ENCODE measurements at places on chromosomes 3 and 15.

DNA sequence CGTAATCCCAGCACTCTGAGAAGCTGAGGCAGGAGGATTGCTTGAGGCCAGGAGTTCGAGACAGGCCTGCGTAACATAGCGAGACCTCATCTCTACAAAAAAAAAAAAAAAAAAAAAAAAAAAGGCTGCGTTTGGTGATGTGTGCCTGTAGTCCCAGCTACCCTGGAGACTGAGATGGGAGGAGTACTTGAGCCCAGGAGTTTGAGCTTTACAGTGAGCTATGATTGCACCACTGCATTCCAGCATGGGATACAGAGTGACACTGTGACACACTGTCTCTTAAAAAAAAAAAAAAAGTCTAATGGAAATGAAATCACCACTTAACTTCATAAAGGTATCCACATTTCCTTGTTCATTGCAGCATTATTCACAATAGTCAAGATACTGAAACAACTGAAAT lies 65.5 kb downstream of the THBS1 start:
- no peak for DNase-seq

DNA sequence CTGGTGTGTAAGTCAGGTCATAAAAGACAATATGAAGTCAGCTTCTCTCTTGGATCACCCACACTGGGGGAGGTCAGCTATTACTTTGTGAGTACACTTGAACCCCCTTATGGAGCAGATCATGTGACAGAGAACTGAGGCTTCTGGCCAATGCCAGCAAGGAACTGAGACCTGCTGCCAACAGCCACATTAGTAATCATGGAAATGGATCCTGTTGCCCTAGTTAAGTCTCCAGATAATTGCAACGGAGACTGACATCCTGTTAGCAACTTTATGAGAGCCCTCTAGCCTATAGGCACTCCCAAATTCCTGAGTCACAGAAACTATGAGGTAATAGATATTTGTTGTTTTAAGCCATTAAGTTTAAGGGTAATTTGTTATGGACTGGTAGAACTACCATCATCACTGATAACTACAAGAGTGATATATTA lies 110.4 kb upstream of the GMNC start:
- DNase-seq: peak; percentile 83

- DNase-seq: peak; percentile 33
These were observed 2.6 kb upstream of the FLNB start for GRCh38 chr3:58005669-58006068.

DNA sequence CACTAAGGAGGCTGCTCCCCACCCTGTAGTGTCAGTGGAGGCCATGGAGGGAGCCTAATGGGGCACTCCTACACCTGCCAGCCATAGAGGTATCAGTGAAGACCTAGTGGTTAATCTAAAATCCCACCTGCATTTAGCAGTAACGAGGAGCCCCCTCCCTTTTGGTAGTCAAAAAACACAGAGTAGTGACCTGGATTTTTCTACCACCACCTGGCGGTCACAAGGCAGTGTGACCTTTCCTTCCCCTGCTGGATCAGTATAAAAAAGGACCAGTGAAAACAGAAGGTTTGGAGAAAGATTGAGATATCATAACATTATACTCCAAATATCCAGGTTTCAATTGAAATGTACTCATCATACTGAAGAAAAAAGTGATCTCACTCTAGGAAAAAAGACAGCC lies 241.2 kb downstream of the PYDC2 start:
- no peak for DNase-seq

DNA sequence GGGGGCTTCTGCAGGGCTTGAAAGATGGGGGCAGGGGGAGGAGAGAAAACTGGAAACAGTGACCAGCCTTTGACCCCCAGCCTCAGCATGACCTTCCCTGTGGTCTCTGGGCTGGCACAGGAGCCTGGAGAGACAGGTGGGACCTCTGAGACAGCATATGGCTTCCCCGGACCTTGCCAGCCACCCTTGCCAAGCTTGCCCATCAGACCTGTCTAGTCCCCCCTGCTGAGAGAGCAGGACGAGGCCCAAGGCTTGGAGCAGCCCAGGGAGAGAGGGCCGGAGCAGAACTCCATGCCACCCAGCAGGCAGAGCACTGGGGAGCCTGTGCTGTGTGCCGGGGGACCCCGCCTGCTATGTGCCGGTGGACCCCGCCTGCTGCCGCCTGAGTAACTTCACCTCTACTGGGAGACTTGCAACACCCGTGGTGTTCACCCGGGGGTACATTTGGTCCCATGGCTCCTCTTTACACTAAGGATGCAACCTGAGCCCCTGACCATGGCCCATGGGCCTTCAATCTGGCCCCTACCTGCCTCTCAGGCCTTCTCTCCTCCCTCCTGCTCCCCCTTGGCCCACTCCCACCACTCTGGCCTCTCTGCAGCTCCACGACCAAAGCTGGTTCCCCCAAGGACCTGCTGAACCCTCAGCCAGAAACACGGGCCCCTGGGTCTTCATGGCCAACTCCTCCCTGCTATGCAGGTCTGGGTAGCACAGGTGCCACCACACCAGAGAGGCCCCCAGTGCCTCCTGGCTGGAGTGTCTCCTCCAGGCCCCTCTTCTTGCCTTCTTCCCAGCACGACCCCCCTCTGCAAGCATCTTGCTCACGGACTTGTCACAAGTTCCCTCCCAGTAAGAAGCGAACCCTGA lies 21.1 kb upstream of the SLC41A3 start:
- DNase-seq: no peak

- DNase-seq: no peak
These were observed 95.4 kb downstream of the FEZF2 start for GRCh38 chr3:62277986-62278385.

DNA sequence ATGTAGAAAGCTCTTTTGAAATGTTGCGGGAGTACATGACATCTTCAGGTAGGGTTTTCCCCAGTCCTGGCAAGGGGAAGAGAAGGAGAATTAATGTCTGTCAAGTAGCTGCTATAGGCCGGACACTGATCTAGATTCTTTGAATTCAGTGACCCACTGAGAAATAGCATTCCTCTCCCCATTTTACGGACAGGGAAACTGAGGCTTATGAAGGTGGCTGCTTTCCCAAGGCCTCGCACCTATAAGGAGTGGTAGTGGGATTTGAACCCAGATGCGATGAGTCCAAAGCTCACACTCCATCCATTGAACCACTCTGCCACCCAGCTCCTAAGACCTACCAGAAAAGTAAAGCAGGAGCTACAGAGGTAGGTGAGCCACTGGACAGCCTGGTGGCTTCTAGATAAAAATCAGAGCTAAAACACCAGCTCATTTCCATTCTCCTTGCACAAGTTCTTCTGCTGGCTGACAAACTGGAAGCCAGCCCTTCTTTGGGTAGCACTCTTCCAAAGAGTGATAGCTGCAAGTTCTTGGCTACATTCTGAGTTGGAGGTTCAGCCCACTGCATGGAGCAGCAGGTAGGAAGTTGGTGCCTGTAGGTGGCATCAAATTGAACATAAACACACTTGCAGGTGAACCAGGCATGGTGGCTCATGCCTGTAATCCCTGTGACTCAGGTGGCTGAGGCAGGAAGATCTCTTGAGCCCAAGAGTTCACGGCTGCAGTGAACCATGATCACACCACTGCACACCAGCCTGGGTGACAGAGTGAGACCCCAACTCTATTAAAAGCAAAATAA lies 22.0 kb downstream of the ZNF710 start:
- no peak for DNase-seq

GRCh38 chr3:85180-85579 lies 111.4 kb upstream of the CHL1 start:
- no peak for DNase-seq

- DNase-seq: no peak
These were observed 2.8 kb upstream of the C15orf40 start for GRCh38 chr15:83014205-83014653.

DNA sequence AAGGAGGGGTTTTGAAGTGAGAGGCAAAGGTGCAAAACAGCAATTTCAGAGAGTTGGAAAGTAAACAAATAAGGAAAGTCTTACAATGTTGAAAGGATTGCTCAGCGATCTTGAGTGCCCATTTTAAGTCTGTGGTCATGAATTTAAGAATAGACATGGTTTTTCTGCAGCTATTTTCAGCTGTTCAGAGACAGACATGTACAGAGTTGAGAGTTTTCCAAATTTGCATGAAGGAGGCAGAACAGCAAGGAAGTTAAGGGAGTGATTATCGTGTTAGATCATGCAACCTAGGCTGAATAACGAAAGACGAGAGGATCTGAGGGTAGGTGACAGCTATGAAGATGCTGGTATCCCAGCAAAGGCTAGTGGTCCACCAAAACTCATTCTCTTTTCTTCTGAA lies 37.2 kb downstream of the DET1 start:
- no peak for DNase-seq

DNA sequence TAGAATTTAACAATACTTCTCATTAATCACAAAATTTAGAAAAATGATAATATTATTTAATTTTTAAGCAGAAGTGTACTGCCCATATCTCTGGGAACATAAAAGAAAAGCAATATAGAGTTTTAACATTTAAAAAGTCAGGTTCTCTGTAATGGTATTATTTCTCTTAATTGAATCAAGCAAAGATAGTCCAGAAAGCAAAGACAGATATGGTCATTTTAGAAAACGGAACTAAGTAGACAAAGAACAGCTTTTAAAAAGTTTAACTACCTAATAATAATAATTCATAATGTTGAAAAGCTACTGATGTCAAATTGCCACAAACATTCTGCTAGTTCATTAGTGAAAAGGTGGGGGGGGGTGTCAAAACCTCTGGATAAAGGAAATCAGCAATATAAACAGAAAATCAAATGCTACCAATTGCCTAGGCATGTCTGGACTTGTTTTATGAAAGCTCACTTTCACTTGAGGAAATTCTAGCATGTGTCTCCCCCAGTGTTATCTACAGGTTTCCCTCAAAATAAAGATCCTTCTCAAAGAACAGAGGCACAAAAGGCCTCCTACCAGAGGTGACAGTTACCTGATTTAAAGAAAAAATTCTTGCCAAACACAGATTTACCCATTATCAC lies 1.7 kb downstream of the ZMAT3 start:
- no peak for DNase-seq

DNA sequence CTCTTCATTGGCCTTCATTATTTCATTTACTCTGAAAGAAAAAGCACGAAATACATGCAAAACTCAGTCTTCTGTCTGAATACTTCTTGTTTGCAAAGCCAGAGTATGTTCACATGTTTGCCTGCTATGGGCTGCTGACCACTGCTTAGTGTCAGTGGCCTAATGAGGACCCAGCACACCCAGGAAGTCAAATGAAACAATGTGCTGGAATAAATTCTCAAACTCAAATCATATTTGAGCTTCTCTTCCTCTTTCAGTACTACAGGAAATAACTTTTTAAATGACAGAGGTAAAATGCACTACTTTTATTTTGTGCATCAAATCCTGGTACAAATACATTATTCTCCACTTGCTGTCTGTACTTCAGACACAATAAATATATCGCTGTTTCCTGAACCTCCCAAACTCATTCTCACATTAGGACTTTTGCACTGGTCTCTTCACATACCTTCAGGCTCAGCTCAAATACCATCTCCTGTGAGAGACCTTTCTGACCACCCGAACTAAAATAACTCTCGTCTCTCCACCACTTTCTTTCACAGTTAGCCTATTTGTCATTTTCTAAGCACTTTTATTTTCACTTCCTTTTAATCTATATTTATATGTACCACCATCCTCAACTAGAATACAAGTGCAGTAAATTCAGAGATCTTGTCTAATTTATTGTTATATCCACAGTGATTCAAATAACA lies 176.8 kb downstream of the TUSC7 start:
- no peak for DNase-seq

DNA sequence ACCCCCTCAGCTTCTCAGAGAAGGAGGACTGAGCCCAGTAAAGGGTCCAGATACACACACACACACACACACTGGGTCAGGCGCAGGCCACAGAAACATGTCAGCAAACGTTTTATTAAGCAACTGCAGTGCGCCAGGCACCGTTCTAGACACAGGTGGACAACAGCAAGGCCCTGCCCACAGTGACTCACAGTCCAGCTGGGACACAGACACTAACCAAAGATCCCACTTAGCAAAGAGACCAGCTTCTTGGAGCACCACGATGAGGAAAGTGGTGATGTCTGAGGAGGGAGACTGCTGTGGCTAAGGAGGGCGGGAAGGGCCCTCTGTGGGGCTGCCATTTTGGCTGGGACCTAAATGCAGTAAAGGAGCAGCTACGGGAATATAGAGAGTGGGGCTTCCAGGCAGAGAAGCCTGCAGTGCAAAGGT lies 2.8 kb upstream of the VILL start:
- no peak for DNase-seq

- DNase-seq: no peak
These were observed 31.4 kb downstream of the GTF2E1 start for GRCh38 chr3:120773932-120774331.

GRCh38 chr3:147368561-147369221 lies 37.7 kb downstream of the ZIC4 start:
- DNase-seq: no peak

GRCh38 chr3:52050571-52050970 lies 5.8 kb downstream of the DUSP7 start:
- no peak for DNase-seq

- DNase-seq: no peak
These were observed 828 bp upstream of the ATOSA start for GRCh38 chr15:52680041-52680391.

- DNase-seq: no peak
These were observed 11.5 kb downstream of the CLRN1 start for GRCh38 chr3:150960708-150961684.

DNA sequence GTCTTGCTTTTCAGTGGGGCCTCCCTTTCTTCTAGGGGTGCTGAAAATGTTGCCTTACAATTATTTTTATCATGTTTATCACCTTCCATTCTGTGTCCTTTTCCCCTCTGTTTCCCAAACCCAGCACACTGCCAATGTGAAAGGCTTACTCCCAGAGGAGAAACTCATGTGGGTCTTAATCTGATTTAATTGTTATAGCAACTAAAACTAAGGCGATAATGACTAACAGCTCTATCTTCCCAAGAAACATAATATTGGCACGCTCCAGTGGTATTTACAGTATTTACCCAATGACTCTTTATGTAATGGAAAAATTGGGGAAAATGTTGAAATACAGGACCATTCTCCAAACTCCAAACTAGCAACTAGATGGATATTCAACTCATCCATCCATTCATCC lies 58.4 kb downstream of the MESD start:
- no peak for DNase-seq

GRCh38 chr3:23648996-23649395 lies 156.8 kb upstream of the UBE2E1 start:
- DNase-seq: no peak

GRCh38 chr15:25242957-25243799 lies 195.6 kb downstream of the UBE3A start:
- no peak for DNase-seq

- DNase-seq: peak; percentile 29
These were observed 15.7 kb downstream of the C3orf52 start for GRCh38 chr3:112101916-112102315.
